ENCODE measurements at places on chromosomes 3 and 15. TPM values are rescaled to one million over a fixed set of nuclear protein-coding genes. Genes with fewer than 3 reads are reported as not detected.

- DNase-seq: no peak
Measured at GRCh38 chr3:184085389-184085852, 11.4 kb upstream of the HTR3E start.

- DNase-seq: no peak
Measured at GRCh38 chr3:31170932-31171670, 276.6 kb upstream of the GADL1 start.

DNA sequence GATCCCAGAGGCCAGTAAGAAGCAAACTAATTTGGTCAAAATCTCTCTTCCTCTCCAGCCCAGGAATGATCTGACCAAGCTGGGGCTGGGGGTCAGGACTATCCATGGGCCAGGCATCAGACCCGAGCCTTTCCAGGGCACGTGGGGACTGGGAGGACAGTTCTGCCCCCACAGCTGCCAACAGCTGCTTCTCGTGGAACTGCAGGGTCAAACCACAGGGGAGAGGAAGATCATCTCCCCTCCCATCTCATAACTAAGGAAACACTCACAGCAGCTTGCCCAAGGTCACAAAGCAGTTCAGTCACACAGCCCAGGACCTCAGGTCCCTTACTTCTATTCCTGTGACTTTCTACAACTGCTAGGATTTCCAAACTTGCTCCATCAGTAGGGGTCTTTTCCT lies 47.1 kb downstream of the DAPK2 start:
- no peak for DNase-seq

TNNC1 gene
- total RNA-seq: 4.6 TPM

DNA sequence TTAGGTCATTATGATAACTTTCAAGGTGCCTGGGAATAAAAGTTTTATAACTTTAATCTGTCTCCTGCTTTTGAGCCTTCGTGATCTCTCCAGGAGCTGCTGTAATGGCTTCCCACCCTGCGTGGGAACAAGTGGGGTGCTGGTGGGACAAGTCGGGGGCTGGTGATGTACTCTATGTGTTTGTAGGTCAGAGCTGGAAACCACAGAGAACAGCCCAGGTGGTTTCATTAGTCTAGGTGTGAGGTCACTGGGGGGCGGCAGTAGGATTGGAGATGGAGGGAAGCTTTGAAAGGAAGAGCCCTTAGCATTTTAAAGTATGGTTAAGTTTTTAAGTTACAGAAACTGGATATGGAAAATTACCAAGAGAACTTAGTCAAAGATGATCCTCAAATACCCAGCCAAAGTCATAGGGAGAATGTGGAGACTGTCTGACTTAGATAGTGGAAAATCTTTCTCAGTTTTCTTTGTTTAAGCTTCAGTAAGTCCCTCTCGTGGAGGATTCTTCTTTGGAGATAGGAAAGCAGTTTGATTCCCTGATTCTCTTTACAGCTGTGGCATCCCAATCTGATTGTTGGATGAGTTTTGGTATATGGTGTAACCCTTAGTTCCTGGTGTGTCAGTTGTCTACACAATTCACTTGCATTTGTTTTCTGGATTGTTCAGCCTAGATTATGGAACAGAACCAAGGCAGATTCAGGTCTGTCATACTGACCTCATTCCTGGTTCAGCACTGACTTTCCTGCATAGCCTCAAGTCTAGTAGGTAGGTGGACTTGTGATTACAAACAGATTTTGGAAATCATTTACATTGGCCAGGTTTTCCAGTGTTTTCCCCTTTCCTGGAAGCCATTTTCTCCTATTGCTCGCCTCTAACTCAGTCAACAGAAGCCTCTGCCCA lies 115.6 kb downstream of the FNDC3B start:
- no peak for DNase-seq

CYP8B1 gene
- not detected for total RNA-seq

DNA sequence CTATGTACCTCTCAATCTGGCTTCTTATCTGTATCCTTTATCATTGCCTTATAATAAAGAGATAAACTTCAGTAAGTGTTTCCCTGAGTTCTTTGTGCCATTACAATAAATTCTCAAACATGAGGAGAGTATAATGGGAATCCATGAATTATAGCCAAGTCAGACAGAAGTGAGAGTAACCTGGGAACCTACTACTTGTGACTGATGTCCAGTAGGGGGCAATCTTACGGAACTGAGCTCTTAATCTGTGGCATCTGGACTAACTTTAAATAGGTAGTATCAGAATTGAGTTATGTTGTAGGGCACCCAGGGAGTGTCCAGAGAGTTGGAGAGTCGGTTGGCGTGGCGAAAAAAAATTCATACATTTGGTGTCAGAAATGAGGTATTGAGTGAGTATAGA lies 542.6 kb downstream of the ZBBX start:
- no peak for DNase-seq

DNA sequence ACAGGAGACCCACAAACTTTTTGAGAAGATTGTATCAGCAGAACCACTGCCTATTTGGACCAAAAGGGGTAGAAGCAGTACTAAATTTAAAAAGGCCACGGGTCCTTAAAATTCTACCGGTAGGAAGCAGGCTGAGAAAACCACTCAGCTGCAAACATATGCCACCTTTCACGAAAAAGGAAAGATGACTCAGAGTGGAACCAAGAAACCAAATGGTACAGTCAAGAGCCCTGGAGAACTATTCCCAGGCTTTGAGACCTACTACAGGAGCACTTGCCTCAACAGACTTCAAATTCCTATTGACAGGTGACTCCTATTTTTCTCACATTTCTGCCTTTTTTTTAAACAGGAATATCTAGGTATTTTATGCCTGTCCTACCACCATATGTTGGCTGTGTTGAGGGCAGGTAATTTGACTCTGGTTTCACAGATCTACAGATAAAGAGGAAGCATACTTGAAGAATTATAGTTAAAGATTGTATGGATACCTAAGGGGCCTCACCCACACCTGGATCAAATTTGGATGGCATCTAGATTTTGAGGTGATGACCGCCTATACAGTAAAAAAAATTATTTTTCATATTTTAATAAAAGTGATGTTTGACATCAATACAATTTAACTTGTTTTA lies 10.1 kb downstream of the GOLIM4 start:
- DNase-seq: no peak

- DNase-seq: no peak
Measured at GRCh38 chr3:107990926-107991325, 99.9 kb downstream of the CD47 start.

MTHFS gene
- total RNA-seq: 12.5 TPM

GRCh38 chr3:150319900-150320299 lies 88.2 kb upstream of the TSC22D2 start:
- DNase-seq: no peak

DNA sequence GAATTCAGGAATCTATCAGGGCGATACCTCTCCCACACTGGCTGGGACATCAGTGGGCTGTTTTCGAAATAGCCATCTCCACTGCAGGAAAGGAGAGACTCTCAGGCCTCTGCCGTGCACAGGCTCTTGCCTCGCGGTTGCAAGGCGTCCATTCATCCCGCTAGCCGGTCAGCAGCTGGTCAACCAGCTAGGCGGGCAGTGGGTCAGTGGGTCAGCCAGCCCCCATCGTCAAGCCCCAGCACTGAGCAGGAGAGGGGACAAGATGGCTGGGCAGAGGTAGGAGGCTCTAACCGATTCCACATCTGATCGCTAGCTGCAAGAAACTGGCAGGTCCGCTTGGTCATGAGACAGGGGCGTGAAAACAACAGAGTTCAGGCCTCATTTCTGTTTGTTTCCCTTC lies 45.1 kb downstream of the MUC4 start:
- no peak for DNase-seq

DNA sequence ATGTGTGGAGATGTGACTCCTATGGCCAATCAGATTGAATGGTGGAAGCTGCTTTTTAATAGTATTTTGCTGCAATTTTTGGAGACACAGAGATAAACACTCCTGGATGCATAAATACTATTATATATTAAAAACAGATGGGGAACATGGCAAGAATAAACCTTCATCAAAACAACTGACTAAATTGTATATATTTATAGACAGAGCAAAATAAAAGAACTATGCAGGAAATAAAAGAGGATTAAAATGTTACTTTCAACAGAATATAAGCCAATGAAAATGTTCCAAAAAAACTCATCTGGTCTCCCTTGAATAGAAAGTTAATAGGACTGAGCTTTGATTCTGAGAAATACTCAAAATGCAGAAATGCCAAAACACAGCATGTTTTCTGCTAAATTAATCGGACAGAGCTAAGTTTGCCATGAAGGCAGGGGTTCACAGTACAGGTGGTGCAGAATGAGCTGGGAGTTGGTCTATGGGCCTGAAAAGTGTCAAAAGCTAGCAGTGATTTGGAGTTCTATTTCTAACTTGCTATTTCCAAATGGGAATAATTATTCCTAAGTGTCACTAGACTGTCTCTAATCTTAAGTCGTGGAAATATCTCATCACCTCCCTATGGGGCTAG lies 227.2 kb downstream of the CNTN3 start:
- no peak for DNase-seq

- DNase-seq: no peak
Measured at GRCh38 chr3:177657243-177657642, 460.0 kb upstream of the TBL1XR1 start.

GRCh38 chr3:65627062-65627461 lies 411.7 kb downstream of the MAGI1 start:
- no peak for DNase-seq

Measured in mesothelial cell of epicardium (in vitro differentiated cells).